ENCODE measurements at places on chromosomes 11 and 22. TPM values are rescaled to one million over a fixed set of nuclear protein-coding genes. Genes with fewer than 3 reads are reported as not detected.
A peak's percentile ranks its signal among the peaks of the same experiment; 100 is the strongest.

- H3K36me3 ChIP-seq: peaks cover 4% of the 10 kb centered on the region
- peak overlapping the region; percentile 83 for H3K27ac ChIP-seq
- H3K27me3 ChIP-seq: no peaks in the 10 kb centered on the region
- H3K4me1 ChIP-seq: peaks cover 71% of the 10 kb centered on the region
Observed at GRCh38 chr22:23774114-23774921, 1.7 kb downstream of the MMP11 start.

KCNQ1 gene
- 41.8 TPM for total RNA-seq

ARHGAP8 gene
- total RNA-seq: not detected

GRCh38 chr22:21012446-21013407 is 2.2 kb upstream of the P2RX6 start:
- peaks cover 26% of the 10 kb centered on the region for H3K4me1 ChIP-seq
- H3K27ac ChIP-seq: no peak overlapping the region
- no peaks in the 10 kb centered on the region for H3K27me3 ChIP-seq

- peaks cover 49% of the 10 kb centered on the region for H3K4me1 ChIP-seq
- H3K36me3 ChIP-seq: no peaks in the 10 kb centered on the region
- peaks cover 100% of the 10 kb centered on the region for H3K27me3 ChIP-seq
- peak within 1 kb of the TSS; percentile 71 for H3K4me3 ChIP-seq
- H3K27ac ChIP-seq: peak within 1 kb of the TSS; percentile 63
Observed at GRCh38 chr11:79440571-79441460, at the start of gene TENM4. TENM4 (minus strand) TSS chr11:79441030; CDS start chr11:79069944, 371,086 bp downstream.

SLC22A8 gene
- not detected for total RNA-seq

GRCh38 chr22:45972091-45972888 is 4.7 kb downstream of the WNT7B start:
- H3K4me3 ChIP-seq: peak overlapping the region; percentile 54
- no peak for DNase-seq
- H3K27ac ChIP-seq: no peak overlapping the region
- H3K27me3 ChIP-seq: peaks cover 98% of the 10 kb centered on the region

- peaks cover 54% of the 10 kb centered on the region for H3K27me3 ChIP-seq
- no peak for DNase-seq
- peaks cover 3% of the 10 kb centered on the region for H3K4me1 ChIP-seq
- no peak overlapping the region for H3K4me3 ChIP-seq
- no peak overlapping the region for H3K27ac ChIP-seq
- H3K36me3 ChIP-seq: no peaks in the 10 kb centered on the region
Observed at GRCh38 chr11:44338698-44339529, 29.0 kb upstream of the ALX4 start.

- no peak overlapping the region for H3K27ac ChIP-seq
- peaks cover 3% of the 10 kb centered on the region for H3K4me1 ChIP-seq
- no peak for DNase-seq
- no peaks in the 10 kb centered on the region for H3K27me3 ChIP-seq
Observed at GRCh38 chr11:34148504-34149165, 43.2 kb downstream of the NAT10 start.

OR9I1 gene
- total RNA-seq: not detected

GRCh38 chr11:70883323-70883940 is 368.9 kb downstream of the SHANK2 start:
- no peaks in the 10 kb centered on the region for H3K36me3 ChIP-seq
- no peak overlapping the region for H3K4me3 ChIP-seq
- no peak overlapping the region for H3K27ac ChIP-seq
- no peaks in the 10 kb centered on the region for H3K4me1 ChIP-seq
- no peak for DNase-seq

Measured in left ventricle myocardium inferior (tissue), 1 donor.